ENCODE measurements at places on chromosomes 12 and 14.

- H3K4me3 ChIP-seq: no peak overlapping the region
- no peak for DNase-seq
- H3K27ac ChIP-seq: no peak overlapping the region
- no peaks in the 10 kb centered on the region for H3K4me1 ChIP-seq
- H3K27me3 ChIP-seq: no peaks in the 10 kb centered on the region
Observed at GRCh38 chr12:51686727-51687126, 95.7 kb downstream of the SCN8A start.

GRCh38 chr14:78959674-78960264 lies 789.6 kb downstream of the NRXN3 start:
- no peak overlapping the region for H3K27ac ChIP-seq
- no peak overlapping the region for H3K4me3 ChIP-seq
- DNase-seq: peak; percentile 4
- no peaks in the 10 kb centered on the region for H3K4me1 ChIP-seq

DNA sequence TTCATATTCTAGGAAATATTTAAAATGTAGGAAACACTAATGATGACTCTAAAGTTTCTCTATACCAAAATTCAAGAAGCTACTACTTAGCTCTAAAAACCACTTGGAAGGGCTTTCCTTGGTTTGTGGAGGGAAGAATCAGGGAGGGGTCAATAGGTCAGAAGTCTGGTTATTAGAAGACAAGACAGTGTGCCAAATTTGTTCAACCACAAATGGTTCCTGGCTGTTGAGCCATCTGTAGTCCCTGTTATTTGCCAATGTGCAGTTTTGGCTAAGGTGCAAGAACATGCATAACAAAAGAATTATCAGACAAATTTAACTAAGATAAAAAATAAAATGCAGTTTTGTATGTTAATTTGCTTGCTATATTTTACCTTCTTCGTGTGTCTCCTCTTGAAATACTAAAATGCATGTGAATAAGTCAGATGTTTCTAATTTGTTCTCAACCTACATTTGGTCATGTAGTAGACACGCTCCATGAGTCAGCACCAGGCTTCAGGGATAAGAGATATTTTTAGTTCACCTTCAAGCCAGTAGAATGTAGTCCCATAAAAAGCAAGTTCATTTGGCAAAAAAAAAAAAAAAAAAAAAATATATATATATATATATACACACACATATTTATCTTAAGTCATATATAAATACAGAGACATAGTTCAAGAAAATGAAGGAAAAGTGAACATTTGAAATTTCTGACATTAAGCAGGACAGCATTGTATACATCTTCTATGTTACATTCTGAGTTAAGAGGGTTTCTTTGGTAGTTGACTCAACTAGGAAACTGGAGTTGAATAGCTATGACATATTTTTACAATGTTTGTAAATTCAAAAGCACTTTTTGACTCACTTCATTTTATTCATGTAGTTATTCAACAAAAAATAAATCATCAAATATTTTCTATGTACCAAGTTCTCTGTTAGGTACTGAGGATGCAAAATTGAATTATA lies 123.3 kb downstream of the KCNC2 start:
- no peaks in the 10 kb centered on the region for H3K4me1 ChIP-seq
- H3K36me3 ChIP-seq: no peaks in the 10 kb centered on the region
- H3K27ac ChIP-seq: no peak overlapping the region

DNA sequence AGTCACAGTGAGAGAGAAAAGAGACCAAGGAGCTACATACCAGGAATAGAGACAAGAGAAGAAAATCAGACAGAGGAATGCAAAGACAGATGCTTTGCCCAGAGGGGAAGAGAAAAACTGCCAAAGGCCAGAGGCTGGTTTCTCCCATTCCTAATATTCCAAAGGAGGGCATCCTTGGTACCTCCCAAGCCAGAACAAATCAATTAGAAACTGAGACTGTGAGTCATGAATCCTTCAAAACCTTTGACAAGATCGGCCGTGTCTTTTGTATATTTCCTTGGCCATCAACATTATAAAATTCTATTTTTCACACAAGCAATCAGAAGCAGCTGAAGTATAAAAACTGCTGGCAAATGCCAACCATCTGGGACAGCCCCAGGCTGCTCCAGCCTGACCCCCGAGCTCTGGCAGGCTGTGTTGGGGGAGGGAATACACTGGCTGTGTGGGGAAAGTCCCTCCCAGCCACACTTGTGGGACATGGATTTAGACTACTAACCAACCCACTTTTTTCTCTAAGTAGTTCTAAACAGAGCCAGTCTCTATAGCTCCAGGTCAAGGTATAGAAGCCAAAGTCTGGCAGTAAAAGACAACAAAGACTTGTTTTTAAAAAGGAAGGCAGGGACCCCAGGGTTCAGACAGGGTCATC lies 13.7 kb downstream of the POMT2 start:
- DNase-seq: no peak
- H3K27me3 ChIP-seq: no peaks in the 10 kb centered on the region
- H3K27ac ChIP-seq: no peak overlapping the region
- no peak overlapping the region for H3K4me3 ChIP-seq
- H3K36me3 ChIP-seq: peaks cover 2% of the 10 kb centered on the region

- H3K27me3 ChIP-seq: peaks cover 39% of the 10 kb centered on the region
- H3K36me3 ChIP-seq: no peaks in the 10 kb centered on the region
- H3K4me1 ChIP-seq: no peaks in the 10 kb centered on the region
Observed at GRCh38 chr12:131164096-131164872, 210.6 kb downstream of the ADGRD1 start.

Data from effector memory CD8-positive, alpha-beta T cell (primary cell).